ENCODE measurements at places on chromosomes 12 and 14.

- no peak for DNase-seq
These were observed 185.7 kb upstream of the BTG1 start for GRCh38 chr12:92331383-92331782.

GRCh38 chr12:69173368-69173767 lies 66.0 kb upstream of the CPSF6 start:
- no peak for DNase-seq

DNA sequence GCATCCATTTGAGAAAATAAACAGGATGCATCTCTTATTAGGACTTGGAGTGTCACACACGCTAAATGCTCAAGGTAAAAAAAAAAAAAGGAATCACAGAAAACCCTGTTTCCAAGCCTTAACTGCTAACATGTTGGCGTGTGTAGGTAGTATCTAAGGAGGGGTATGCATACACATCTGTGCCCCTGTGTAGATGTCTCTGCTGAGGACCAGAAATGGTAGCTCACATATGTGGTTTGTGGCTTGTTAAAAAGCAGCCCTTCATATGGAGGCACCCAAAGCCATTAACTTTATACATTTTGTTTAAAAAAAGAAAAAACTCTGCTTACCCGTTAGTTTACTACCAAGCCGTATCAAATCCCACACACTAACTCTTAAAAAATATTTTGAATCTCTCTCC lies 314.1 kb downstream of the SNAPC1 start:
- DNase-seq: no peak

GRCh38 chr14:34098045-34098984 lies 147.4 kb upstream of the EGLN3 start:
- DNase-seq: no peak

DNA sequence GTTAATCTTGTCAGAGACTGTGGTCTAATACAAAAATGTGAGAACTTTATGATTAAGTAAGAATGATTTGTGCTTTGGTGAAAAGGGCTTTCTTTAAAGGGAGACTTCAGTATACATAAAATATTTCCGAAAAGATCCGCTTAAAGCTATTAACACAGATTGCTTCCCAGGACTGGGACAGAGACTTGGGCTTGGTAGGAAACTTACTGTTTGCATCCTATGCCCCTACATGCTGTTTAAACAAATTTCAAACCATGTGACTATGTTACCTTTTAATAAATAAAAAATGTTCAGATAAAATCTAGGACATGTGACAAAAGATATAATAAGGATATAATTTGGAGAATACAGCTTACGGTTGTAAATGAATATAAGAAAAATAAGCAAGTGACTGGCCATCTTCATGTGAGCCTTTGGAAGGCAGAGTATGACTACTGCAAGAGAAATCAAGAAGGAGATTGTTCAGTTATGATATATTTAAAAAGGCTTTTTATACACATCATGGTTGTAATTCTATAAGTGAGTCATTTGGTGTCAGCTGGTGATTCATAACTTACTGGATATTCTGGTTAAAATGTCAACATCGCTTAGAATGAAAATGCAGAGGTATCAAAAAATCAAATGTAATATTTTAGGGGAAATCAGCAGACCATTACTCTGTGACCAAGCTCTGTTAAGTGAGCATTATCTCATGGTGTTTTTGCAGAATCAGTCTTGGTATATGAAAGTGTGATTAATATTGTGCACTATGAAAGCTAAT lies 234.7 kb upstream of the E2F7 start:
- no peak for DNase-seq

DNA sequence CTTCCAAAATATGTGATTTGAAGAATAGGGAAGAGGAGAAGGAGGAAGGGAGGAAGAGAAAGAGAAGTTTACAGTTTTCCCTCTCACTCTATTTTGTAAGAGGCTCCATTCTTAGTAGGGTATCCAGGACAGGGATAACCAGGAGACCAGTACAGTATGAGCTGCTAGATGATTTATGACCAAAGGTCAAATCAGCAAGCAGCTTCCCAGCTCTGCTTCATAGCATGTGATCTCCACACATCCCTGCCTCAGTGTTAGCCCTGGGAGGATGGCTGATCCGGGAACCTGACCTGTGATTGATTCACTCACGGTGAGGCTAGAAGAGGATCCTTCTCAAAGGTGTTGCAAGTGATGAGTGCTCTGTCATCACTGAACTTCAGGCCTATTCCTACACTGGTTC lies 16.6 kb downstream of the RDH12 start:
- no peak for DNase-seq

GRCh38 chr14:92581966-92582566 lies 68.5 kb downstream of the RIN3 start:
- DNase-seq: no peak

DNA sequence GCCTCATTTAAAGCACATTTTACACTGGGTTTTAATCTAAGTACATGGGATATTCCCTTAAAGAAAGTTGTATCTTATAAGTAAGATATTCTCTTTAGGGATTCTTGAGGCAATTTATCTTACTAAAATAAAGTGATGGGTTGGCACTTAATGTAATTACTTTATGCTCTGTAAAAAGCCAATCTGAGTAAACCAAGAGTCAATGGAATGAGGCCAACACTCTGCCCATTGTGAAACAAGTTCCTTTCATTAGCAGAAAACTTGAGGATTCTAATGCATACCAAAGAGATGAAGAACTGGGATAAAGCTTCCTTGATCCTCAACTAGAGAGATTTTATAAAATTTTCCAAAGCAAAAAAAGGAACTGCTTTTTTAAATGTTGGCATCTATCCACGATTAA lies 121.2 kb downstream of the METTL25 start:
- no peak for DNase-seq

DNA sequence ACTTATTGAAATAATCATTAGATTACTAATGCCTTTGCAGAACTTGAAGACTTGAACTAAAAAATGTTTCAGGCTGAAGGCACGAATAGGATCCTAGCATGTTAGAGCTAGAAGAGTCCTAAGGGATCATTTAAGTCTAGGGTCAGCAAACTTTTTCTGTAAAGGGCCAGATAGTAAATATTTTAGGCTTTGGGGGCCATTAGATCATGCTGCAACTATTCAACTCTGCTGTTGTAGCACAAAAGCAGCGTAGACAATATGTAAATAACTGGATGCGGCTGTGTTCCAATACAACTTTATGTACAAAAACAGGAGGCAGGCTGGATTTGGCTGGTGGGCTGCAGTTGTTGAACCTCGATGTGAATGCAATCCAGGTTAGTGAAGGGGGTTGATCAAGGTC lies 221.7 kb downstream of the ATP23 start:
- no peak for DNase-seq

- DNase-seq: no peak
These were observed 118.0 kb upstream of the CDKN3 start for GRCh38 chr14:54278665-54279295.

Measured in stimulated activated CD8-positive, alpha-beta memory T cell treated with anti-CD3 and anti-CD28 coated beads, Interleukin-2, amount 100 ng/mL, for 1 hour (primary cell).